ENCODE measurements at places on chromosomes 7 and 10. TPM values are rescaled to one million over a fixed set of nuclear protein-coding genes. Genes with fewer than 3 reads are reported as not detected.

DNA sequence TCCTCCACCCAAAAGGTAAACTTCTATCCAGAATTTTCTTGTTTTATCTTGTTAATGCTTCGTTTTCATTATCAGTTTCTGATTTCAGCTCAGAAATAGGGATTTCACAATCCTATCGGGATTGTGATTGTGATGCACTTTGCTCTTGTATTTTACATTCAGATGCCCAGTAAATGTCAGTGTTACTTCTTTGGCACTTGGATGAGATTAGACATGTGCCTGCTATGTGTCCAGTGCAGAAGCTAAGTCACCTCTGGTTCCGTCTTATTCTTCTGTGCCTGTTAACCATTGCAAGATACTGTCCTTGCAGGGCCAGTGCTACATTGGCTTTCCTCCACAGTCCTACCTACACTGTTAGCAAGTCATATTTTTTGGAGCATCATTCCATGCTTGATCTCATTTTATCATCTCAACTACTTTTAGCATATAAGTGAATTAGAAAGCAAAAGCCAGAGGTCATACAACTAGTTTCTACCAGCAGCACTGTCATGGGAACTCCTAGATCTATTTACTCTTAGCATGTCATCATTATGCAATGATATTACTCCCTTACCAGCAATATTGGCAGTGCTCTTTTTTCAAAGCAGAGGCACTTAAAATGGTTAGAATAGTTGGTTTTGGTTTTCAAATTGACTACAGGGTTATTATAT lies 26.7 kb downstream of the ZNF277 start:
- DNase-seq, result no peak

The IFIT1 gene
- 14.5 TPM for polyA plus RNA-seq

- no peak for DNase-seq
These were observed 49.7 kb downstream of the PPP1R9A start for GRCh38 chr7:94957061-94957460.

DNA sequence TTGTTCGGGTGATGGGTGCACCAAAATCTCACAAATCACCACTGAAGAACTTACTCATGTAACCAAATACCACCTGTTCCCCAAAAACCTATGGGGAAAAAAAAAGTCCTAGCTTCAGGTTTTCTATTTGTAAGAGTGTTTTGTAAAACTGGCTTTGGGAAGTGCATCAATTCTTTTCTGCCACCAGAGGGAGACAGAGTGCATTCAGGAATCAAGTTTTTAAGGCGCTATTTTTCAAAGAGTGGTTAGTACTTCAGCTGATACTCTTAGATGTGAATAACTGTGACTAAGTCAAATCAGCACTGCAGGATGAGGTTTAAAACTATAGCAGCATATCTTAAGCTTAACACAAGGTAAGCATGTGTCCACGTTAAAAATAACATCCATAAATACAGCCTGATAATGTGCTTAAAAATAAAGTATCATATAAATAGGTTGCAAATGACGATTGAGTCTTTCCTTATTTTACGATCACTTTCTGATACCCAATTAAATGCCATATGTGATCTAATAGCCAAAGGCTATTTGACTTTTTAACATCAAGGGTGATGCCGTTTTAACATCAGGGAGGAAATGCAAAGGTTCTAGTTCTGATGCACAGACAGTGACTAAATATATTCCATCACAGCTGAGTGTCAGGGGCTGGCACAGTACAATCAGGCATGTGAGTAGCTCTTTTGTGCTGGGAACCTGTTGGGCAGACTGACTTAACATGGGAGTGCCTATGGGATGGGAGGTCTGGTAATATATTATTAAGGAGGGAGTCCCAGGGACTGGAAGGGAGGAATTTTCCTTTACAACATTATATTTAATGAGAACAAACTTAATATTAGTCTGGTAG lies 10.6 kb upstream of the LYZL2 start:
- DNase-seq, result peak; percentile 73

- DNase-seq, result no peak
These were observed 110.5 kb downstream of the VWC2 start for GRCh38 chr7:49883933-49884332.

The ANKRD30A gene
- polyA plus RNA-seq, result not detected

DNA sequence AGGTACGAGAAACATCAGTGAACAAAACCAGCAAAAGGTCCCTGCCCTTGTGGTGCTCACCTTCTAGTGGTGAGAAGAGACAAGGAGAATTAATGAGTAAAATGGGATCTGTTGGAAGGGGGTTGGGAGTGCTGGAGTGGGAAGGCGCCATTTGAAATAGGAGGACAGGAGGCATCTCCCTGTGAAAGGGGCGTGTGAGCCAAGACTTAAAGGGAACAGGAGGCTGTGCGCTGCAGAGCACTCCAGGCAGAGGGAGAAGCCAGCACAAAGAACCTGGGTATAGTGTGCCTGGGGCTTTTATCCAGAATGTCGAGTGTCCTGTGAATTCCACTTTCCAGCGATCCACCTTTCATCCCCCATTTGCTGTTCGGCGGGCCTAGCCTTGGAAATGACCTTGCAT lies 497.9 kb upstream of the GALNT17 start:
- no peak for DNase-seq

DNA sequence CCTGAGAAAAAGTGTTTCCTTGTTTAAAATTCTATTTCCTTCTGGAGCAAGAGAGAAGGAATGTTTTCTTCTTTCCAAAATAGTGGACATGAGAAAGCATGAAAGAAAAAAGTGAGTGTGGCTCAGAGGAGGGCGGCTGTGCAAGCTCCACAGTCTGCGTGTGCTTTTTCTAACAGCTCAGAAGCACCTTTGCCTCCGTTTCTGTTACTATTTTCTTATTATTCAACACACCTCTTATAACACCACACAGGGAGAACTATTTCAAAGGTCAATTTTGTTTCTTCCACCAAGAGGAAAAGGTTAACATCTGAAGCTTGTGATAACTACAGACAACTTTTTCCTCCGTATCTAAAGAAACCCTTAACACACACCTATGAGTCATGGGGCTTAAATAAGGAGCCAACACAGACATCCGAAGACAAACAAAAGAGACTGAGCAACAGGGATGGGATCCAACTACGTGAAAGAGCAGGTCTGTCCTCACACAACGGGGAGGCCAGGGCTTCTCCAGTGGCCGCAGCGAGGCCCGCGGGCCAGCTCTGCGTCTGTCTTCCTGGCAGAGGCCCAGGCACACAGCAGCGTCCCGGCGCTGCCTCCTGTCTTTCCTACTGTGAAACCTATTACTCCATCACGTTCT lies 36.2 kb upstream of the NCAPG2 start:
- DNase-seq, result no peak

The ZNF727 gene
- 0.16 TPM for polyA plus RNA-seq

The HMX2 gene
- polyA plus RNA-seq, result 2.7 TPM

DNA sequence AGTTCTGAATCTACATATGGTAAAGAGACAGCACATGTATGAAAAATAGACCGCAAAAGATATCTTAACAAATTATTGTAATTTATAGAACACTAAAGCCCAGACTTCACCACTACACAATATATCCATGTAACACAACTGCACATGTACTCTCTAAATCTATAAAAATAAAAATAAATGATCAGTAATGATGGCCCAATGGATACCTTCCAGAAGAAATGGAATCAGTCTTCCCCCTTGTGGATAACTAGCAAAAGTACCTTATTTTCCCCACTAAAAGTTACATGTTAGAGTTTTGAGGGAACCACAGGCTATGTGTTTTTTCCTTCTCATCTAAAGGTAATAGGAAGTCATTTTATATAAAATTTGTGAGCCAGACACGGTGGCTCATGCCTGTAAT lies 25.7 kb downstream of the C7orf25 start:
- no peak for DNase-seq

DNA sequence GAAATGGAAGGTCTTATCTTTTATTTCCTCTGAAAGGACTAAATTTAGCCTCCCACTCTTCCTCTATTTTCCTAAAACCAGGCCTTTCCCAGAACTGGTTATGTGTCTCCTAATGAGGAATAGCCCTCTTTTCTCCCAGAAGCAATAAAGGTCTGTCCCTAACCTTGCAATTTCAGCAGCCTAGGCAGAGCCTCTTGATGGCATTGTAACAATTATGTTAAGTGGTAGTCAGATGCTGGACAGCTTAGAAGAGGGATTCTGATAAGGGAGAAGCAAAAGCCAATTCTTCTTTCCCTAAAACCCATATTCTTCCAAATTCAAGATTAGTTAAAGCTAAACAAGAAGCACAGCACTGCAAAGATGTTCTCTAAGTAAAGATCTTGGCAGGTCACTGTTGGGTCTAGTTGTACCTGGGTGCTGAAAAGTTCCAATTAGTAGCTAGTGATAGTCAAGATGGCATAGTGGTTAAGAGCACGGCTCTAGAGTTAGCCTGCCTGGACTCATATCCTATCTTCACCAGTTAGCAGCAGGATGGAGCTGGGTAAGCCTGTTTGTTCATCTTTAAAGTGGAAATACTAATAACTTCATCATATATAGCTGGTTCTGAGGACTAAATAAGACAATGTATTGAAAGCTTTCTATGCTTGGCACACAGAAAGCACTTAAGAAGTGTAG lies 14.3 kb upstream of the KCNIP2 start:
- no peak for DNase-seq

GRCh38 chr7:7257899-7258692 lies 75.8 kb downstream of the C1GALT1 start:
- no peak for DNase-seq

The LZTS2 gene
- polyA plus RNA-seq, result 75.3 TPM

The HPS6 gene
- polyA plus RNA-seq, result 12.0 TPM

DNA sequence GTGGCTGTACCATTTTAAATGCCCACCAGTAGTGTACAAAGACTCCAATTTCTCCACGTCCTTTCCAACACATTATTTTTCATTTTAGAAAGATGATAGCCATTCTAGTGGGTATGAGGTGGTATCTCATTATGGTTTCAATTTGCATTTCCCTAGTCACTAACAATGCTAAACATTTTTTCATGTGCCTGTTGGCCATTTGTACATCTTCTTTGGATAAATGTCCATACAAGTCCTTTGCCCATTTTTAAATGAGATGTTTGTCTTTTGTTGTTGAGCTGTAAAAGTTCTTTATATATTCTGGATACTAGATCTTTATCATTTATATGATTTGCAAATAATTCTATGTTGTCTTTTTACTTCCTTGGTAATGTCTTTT lies 18.9 kb upstream of the BPGM start:
- DNase-seq, result no peak

The ZNF316 gene
- 35.5 TPM for polyA plus RNA-seq

The PPP1R3C gene
- 32.4 TPM for polyA plus RNA-seq

GRCh38 chr7:149887311-149887710 lies 13.5 kb downstream of the ATP6V0E2 start:
- no peak for DNase-seq

The HOXA7 gene
- 38.1 TPM for polyA plus RNA-seq

GRCh38 chr10:47415520-47416304 lies 31.6 kb upstream of the ZNF488 start:
- no peak for DNase-seq

GRCh38 chr10:29846881-29847280 lies 212.1 kb upstream of the SVIL start:
- no peak for DNase-seq

The GLI3 gene
- polyA plus RNA-seq, result 14.2 TPM

- DNase-seq, result no peak
These were observed 14.3 kb downstream of the ADAM12 start for GRCh38 chr10:126373972-126374371.

The SPAG6 gene
- 1.0 TPM for polyA plus RNA-seq

The NRCAM gene
- polyA plus RNA-seq, result 15.5 TPM

The PLEKHS1 gene
- 0.21 TPM for polyA plus RNA-seq

- no peak for DNase-seq
These were observed 117.7 kb upstream of the KIAA1217 start for GRCh38 chr10:24091256-24091655.

DNA sequence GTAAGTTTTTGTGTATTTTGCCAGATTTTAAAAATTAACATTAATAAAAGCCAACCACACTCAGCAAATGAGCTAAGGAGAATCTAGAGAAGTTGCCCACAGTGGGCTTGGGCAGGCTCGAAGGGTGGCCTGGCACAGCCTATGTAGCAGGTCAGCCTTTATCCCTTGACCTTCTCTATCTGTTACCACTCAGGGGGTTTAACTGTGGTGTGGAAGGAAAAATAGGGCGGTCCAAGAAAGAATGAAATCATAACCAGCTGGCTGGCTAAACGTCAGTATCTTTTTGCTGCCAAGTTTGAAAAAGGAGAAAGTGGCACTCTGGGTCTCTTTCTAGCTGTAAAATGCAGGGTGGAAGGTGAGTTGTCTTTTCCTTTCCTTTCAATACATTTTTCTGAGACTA lies 130.3 kb upstream of the ASAH2 start:
- DNase-seq, result no peak

DNA sequence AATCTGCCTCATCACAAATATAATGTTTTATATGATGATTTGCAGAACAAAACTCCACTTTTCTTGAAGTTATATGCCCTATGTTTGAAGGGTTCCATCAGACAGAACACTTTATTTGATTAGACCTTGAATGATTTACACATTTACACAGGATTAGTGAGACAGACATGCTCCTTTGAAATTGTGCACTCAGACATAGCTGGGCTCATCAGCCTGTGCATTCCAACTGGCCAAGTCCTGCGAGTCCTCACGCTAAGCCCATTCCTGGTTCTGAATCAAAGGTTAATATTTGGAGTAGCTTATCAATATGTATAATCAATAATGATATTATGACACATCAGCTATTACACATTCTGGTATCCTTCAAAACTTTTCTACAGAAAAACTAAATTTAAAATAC lies 173.6 kb downstream of the MBL2 start:
- no peak for DNase-seq

The REPIN1 gene
- 81.6 TPM for polyA plus RNA-seq

All from left renal cortex interstitium (tissue), 4 donors.